ENCODE measurements at places on chromosomes 2 and 18. TPM values are rescaled to one million over a fixed set of nuclear protein-coding genes. Genes with fewer than 3 reads are reported as not detected.
A peak's percentile ranks its signal among the peaks of the same experiment; 100 is the strongest.

GRCh38 chr2:158214431-158214830 lies 112.8 kb downstream of the UPP2 start:
- H3K4me3 ChIP-seq, result no peak overlapping the region
- no peaks in the 10 kb centered on the region for H3K36me3 ChIP-seq
- no peaks in the 10 kb centered on the region for H3K27me3 ChIP-seq
- no peaks in the 10 kb centered on the region for H3K4me1 ChIP-seq

- H3K36me3 ChIP-seq, result no peaks in the 10 kb centered on the region
- H3K4me3 ChIP-seq, result no peak overlapping the region
- H3K27ac ChIP-seq, result no peak overlapping the region
- DNase-seq, result no peak
- no peaks in the 10 kb centered on the region for H3K27me3 ChIP-seq
- H3K4me1 ChIP-seq, result no peaks in the 10 kb centered on the region
Measured at GRCh38 chr18:44548291-44549221, 132.1 kb upstream of the SETBP1 start.

GRCh38 chr2:42762823-42763804 lies 821 bp downstream of the OXER1 start:
- H3K36me3 ChIP-seq, result peaks cover 8% of the 10 kb centered on the region
- H3K27me3 ChIP-seq, result no peaks in the 10 kb centered on the region
- H3K4me1 ChIP-seq, result no peaks in the 10 kb centered on the region
- H3K4me3 ChIP-seq, result no peak overlapping the region
- DNase-seq, result no peak

DNA sequence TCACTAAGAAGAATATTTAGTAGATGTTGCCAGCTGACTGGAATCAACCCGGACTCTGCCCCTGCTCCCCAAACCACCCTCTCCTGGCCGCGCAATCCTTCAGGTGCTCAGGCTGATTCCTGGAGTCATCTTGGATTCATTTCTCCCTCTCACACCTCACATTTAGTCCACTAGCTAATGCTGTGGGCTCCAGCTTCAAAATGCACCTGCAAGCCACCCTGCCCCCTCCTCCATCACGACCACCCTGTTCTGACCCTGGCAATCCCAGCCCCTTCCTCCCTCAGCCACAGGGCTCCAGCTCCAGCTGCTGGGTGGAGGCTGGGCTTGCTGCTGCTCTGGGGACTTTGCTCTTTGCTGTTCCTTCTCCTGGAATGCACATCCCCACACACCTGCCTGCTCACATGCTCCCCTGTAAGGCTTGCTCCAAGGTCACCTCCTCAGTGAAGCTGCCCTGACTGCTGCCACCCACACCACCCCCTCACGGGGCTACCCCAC lies 61.3 kb upstream of the SH3RF3 start:
- DNase-seq, result no peak
- no peaks in the 10 kb centered on the region for H3K27me3 ChIP-seq
- H3K4me1 ChIP-seq, result no peaks in the 10 kb centered on the region
- no peaks in the 10 kb centered on the region for H3K36me3 ChIP-seq
- H3K27ac ChIP-seq, result no peak overlapping the region

- peak; percentile 81 for DNase-seq
- no peaks in the 10 kb centered on the region for H3K36me3 ChIP-seq
- peaks cover 99% of the 10 kb centered on the region for H3K4me1 ChIP-seq
- H3K27ac ChIP-seq, result peak overlapping the region; percentile 99
- H3K27me3 ChIP-seq, result no peaks in the 10 kb centered on the region
Measured at GRCh38 chr2:144237830-144238627, 281.9 kb downstream of the ZEB2 start.

GRCh38 chr2:189261431-189261841 lies 81.9 kb upstream of the COL5A2 start:
- DNase-seq, result no peak
- H3K27ac ChIP-seq, result no peak overlapping the region
- H3K36me3 ChIP-seq, result no peaks in the 10 kb centered on the region
- no peaks in the 10 kb centered on the region for H3K4me1 ChIP-seq

GRCh38 chr2:84897773-84898172 lies 7.7 kb upstream of the TMSB10 start:
- H3K4me1 ChIP-seq, result peaks cover 32% of the 10 kb centered on the region
- H3K4me3 ChIP-seq, result no peak overlapping the region
- no peaks in the 10 kb centered on the region for H3K27me3 ChIP-seq
- DNase-seq, result no peak
- no peaks in the 10 kb centered on the region for H3K36me3 ChIP-seq

DNA sequence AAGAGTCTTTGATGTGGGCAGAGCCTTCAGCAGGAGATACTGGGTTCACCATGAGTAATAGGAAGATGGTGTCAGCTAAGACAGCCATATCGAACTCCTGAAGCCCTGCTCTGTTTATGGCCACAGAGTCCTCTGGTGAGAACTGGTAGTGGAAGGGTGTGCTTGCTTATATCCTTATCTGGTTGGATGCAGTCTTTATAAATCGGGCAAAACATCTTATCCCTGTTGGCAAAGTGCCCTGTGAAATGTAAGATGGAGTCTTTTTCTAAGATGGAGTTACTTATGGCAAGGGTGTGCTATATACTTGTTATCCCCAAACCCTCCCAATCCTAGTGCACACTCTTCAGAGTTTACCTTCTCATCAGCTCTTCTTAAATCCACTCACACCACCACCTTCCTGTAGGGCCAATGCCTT lies 190.8 kb upstream of the PARD3B start:
- H3K36me3 ChIP-seq, result no peaks in the 10 kb centered on the region
- H3K27ac ChIP-seq, result no peak overlapping the region
- H3K27me3 ChIP-seq, result no peaks in the 10 kb centered on the region
- H3K4me1 ChIP-seq, result no peaks in the 10 kb centered on the region
- no peak overlapping the region for H3K4me3 ChIP-seq

- no peak overlapping the region for H3K4me3 ChIP-seq
- H3K4me1 ChIP-seq, result no peaks in the 10 kb centered on the region
- H3K27ac ChIP-seq, result no peak overlapping the region
- H3K36me3 ChIP-seq, result peaks cover 56% of the 10 kb centered on the region
- no peak for DNase-seq
Measured at GRCh38 chr18:12968619-12969018, 20.8 kb downstream of the SEH1L start.

GRCh38 chr2:122193622-122194021 lies 438.2 kb downstream of the TSN start:
- DNase-seq, result no peak
- H3K4me3 ChIP-seq, result no peak overlapping the region
- no peak overlapping the region for H3K27ac ChIP-seq
- no peaks in the 10 kb centered on the region for H3K27me3 ChIP-seq
- no peaks in the 10 kb centered on the region for H3K36me3 ChIP-seq

- no peaks in the 10 kb centered on the region for H3K4me1 ChIP-seq
- no peak overlapping the region for H3K4me3 ChIP-seq
- H3K27ac ChIP-seq, result no peak overlapping the region
- H3K27me3 ChIP-seq, result no peaks in the 10 kb centered on the region
Measured at GRCh38 chr2:191065785-191066184, 51.8 kb upstream of the STAT1 start.

- H3K4me1 ChIP-seq, result no peaks in the 10 kb centered on the region
- no peak overlapping the region for H3K27ac ChIP-seq
- no peak for DNase-seq
Measured at GRCh38 chr2:204197336-204198005, 260.9 kb downstream of the ICOS start.

GRCh38 chr2:174062934-174063333 lies 97.8 kb upstream of the SP3 start:
- no peak for DNase-seq
- H3K27me3 ChIP-seq, result peaks cover 3% of the 10 kb centered on the region
- no peaks in the 10 kb centered on the region for H3K36me3 ChIP-seq
- no peak overlapping the region for H3K27ac ChIP-seq

GRCh38 chr2:96354492-96354891 lies 18.9 kb downstream of the NCAPH start:
- H3K27ac ChIP-seq, result no peak overlapping the region
- no peaks in the 10 kb centered on the region for H3K27me3 ChIP-seq
- H3K4me1 ChIP-seq, result no peaks in the 10 kb centered on the region
- peaks cover 63% of the 10 kb centered on the region for H3K36me3 ChIP-seq
- H3K4me3 ChIP-seq, result no peak overlapping the region
- DNase-seq, result no peak

DNA sequence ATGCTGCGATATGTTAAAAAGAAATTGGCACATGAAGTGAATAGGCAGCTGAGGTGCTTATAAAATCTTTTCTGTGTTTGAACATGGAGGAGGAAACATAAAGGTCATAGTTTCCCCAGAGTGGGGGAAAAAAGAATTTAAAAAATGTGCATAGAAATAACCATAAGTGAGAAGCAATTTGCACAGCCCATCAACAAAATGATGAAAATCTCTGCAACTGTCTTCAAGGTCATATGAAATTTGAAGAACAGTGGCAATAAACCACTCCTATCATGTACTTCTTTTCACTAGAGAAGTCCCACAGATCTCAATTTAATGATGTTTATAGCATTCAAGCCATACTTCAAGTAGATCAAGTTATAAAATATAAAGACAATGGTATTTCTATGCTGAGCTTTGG lies 46.7 kb upstream of the ZNF804A start:
- no peak overlapping the region for H3K4me3 ChIP-seq
- H3K27me3 ChIP-seq, result no peaks in the 10 kb centered on the region
- peaks cover 3% of the 10 kb centered on the region for H3K4me1 ChIP-seq
- H3K36me3 ChIP-seq, result no peaks in the 10 kb centered on the region
- DNase-seq, result no peak

- H3K27ac ChIP-seq, result no peak overlapping the region
- no peak overlapping the region for H3K4me3 ChIP-seq
- no peaks in the 10 kb centered on the region for H3K4me1 ChIP-seq
- H3K27me3 ChIP-seq, result no peaks in the 10 kb centered on the region
- H3K36me3 ChIP-seq, result no peaks in the 10 kb centered on the region
Measured at GRCh38 chr2:215425021-215425782, 10.7 kb downstream of the FN1 start.

DNA sequence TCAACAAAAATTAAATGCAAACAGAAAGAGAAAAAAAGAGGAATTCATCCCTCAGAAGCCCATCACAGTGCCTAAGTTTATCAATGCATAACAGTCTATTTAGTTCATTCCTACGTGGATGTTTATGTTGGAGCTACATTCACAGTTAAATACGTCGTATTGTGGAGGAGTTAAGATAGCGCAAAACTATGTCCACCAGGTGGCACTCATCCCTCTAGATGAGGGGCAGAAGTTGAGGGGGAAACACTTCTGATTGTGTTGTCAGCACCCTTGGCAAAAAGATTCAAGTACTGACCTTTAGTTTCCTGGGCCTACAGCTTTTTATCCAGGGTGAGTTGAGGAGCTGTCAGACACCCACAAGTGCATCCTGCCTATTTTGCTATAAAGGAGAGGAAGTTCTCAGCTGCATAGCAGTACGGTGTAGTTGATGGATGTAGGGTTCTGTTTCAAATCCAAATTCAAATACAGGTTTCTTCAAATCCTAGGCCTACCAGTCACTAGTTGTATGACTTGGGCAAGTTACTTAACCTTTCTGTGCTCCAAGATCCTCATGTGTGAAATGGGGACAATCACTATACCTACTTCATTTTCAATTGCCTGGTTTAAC lies 26.8 kb upstream of the MYO1B start:
- H3K36me3 ChIP-seq, result no peaks in the 10 kb centered on the region
- DNase-seq, result peak; percentile 84
- no peaks in the 10 kb centered on the region for H3K27me3 ChIP-seq
- H3K4me3 ChIP-seq, result no peak overlapping the region

DNA sequence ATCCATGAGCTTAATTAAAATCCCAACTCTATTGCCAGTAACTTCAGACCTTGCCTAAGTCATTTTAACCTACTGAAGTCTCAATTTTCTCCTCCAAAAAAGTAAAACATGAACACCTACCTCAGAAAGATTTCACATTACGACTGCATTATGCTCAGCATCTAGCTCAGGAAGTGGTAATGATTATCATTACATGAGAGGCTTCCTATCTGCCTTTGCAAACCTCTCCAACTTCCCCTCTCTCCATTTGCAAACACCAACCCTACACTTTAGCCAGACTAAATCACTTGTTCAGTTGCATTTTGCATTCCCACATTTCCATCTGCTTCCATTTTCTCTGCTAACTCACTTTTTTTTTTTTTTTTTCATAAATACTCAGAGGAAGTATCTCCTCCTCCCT lies 6.8 kb downstream of the SLC38A11 start:
- H3K27me3 ChIP-seq, result no peaks in the 10 kb centered on the region
- no peaks in the 10 kb centered on the region for H3K4me1 ChIP-seq
- H3K36me3 ChIP-seq, result no peaks in the 10 kb centered on the region
- H3K27ac ChIP-seq, result no peak overlapping the region
- DNase-seq, result no peak

GRCh38 chr18:31244771-31245394 lies 73.1 kb upstream of the DSG1 start:
- H3K27ac ChIP-seq, result peak overlapping the region; percentile 96
- peaks cover 3% of the 10 kb centered on the region for H3K36me3 ChIP-seq
- peak overlapping the region; percentile 65 for H3K4me3 ChIP-seq
- peak; percentile 84 for DNase-seq
- H3K27me3 ChIP-seq, result no peaks in the 10 kb centered on the region
- peaks cover 98% of the 10 kb centered on the region for H3K4me1 ChIP-seq

- H3K4me1 ChIP-seq, result peaks cover 25% of the 10 kb centered on the region
- H3K27me3 ChIP-seq, result no peaks in the 10 kb centered on the region
- H3K4me3 ChIP-seq, result no peak overlapping the region
- no peaks in the 10 kb centered on the region for H3K36me3 ChIP-seq
- no peak for DNase-seq
Measured at GRCh38 chr2:144479659-144480058, 40.3 kb downstream of the ZEB2 start.

GRCh38 chr2:233044974-233045605 lies 12.6 kb downstream of the NEU2 start:
- H3K27me3 ChIP-seq, result no peaks in the 10 kb centered on the region
- peaks cover 6% of the 10 kb centered on the region for H3K4me1 ChIP-seq
- H3K27ac ChIP-seq, result no peak overlapping the region

DNA sequence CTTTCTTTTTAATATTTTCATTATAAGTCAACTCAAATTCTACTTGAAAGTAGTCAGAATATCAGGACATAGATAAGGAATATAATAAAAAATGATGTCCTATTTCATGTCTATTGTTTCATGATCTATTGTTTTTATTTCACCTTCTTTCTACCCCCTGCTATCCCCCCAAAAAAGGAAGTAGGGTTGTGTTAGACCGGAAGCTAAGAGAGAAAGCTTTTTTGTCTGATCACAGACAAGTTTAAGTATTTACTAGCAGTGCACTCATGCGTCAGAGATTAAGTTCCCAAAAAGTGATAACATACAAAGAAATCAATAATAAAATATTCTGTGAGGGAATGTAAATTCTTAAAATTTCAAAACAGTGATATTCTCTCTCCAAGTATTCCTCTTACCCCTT lies 447.1 kb upstream of the CNTNAP5 start:
- no peak overlapping the region for H3K27ac ChIP-seq
- DNase-seq, result no peak
- no peaks in the 10 kb centered on the region for H3K27me3 ChIP-seq
- H3K4me3 ChIP-seq, result no peak overlapping the region

MC5R gene
- not detected for total RNA-seq

VSNL1 gene
- total RNA-seq, result not detected

BMPR2 gene
- total RNA-seq, result 3.0 TPM

OSBPL6 gene
- 0.11 TPM for total RNA-seq

ATP6V1C2 gene
- not detected for total RNA-seq

CCDC121 gene
- 2.9 TPM for total RNA-seq

LYPD1 gene
- total RNA-seq, result not detected

CFLAR gene
- 63.5 TPM for total RNA-seq

MOGAT1 gene
- total RNA-seq, result not detected

HOXD13 gene
- not detected for total RNA-seq

RND3 gene
- total RNA-seq, result not detected

C2orf80 gene
- not detected for total RNA-seq
